ENCODE measurements at places on chromosomes 11 and 22. TPM values are rescaled to one million over a fixed set of nuclear protein-coding genes. Genes with fewer than 3 reads are reported as not detected.

GRCh38 chr11:79691445-79691844, 250.6 kb upstream of the TENM4 start:
- H3K4me1 ChIP-seq = no peaks in the 10 kb centered on the region
- no peaks in the 10 kb centered on the region for H3K27me3 ChIP-seq
- H3K27ac ChIP-seq = no peak overlapping the region
- H3K4me3 ChIP-seq = no peak overlapping the region
- no peak for DNase-seq

DNA sequence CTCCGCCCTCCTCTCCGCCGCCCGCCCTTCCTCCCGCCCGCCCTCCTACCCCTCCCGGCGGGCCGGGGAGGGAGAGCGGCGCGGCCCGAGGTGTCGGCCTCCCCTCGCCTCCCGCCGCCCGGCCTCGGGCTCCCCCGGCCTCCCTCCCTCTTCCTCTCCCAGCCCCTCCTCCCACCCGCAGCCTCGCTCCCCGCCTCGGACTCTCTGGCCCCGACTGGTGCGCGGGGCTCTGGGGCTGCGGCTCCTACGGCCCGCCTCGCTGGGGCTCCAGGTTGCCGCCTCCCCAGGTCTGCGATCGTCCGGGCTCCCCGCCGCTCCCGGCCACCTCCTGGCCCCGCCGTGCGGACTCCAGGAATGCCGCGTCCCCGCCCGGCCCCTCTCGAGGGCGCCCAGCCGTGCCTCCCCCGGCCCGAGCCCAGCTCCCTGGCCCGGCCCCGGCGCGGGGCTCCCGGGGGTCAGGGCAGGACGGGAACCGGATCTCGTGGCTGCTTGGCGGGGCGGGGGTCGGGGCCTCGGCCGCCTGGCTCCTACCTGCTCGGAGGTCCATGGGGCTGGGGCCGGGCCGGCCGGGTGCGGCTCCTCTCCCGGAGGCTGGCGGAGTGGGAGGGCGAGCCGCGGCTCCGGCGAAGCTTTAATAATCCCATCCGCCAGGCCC, at the start of gene CLCF1:
CLCF1 (minus strand) TSS at position 606 of the 655 bp plus-strand sequence; CDS start at position 547, 59 bp downstream.
- H3K4me3 ChIP-seq = peak within 1 kb of the TSS; percentile 94
- no peaks in the 10 kb centered on the region for H3K27me3 ChIP-seq
- peaks cover 6% of the 10 kb centered on the region for H3K4me1 ChIP-seq

Gene STX5
- total RNA-seq = 42.3 TPM

Gene RASSF10
- total RNA-seq = 0.16 TPM

DNA sequence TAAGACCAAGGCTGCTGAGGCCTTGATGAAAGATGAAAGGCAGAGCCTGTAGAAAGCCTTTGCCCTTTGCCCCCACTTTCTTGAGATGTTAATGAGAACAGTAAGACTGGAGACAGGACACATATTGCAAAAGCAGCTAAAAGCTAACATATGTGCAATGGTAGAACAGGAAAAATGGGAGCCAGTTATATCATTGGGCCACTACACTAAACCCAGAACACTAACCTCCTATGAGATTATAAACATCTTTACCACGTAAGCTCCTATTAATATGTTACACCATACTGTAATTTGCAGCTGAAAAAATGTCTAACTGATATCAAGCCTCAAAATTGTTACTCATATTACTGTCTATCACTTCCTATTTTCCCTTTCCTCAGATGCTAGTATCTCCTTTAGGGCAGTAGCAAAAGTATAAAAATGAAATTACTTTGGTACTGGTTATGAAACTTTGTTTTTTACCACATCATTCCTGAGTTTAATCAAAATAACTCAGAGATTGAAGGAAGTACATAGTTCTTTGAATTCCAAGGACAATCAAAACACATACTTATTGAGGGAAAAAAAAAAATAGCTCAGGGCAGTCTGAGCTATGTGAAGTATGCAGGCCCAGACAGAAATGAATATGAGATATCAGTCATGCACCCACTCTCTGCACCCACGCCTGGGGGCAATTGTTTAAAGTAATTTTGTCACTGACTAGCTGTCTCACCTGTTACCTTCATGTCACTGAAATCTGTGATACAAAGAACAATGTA, 9.1 kb downstream of the HPS5 start:
- H3K4me3 ChIP-seq = peak overlapping the region; percentile 4
- H3K27ac ChIP-seq = peak overlapping the region; percentile 81
- no peaks in the 10 kb centered on the region for H3K36me3 ChIP-seq
- H3K4me1 ChIP-seq = peaks cover 10% of the 10 kb centered on the region
- H3K27me3 ChIP-seq = no peaks in the 10 kb centered on the region
- peak; percentile 54 for DNase-seq

- H3K4me1 ChIP-seq = no peaks in the 10 kb centered on the region
- H3K27me3 ChIP-seq = no peaks in the 10 kb centered on the region
- H3K36me3 ChIP-seq = no peaks in the 10 kb centered on the region
- H3K4me3 ChIP-seq = no peak overlapping the region
- peak overlapping the region; percentile 34 for H3K27ac ChIP-seq
Observed at GRCh38 chr11:117187007-117187406, 8.5 kb downstream of the SIDT2 start.

Gene MAPK8IP1
- total RNA-seq = 5.4 TPM

Gene CECR2
- 0.44 TPM for total RNA-seq

Data from breast epithelium (tissue), 4 donors.